Activated CD4-positive, alpha-beta memory T cell treated with anti-CD3 and anti-CD28 coated beads, Interleukin-2, amount 10 ng/mL, durations not matched to agents 7 days and 5 days (primary cell): ENCODE measurements at places on chromosomes 6 and 20.
A peak's percentile ranks its signal among the peaks of the same experiment; 100 is the strongest.

GRCh38 chr6:56713254-56713672, 70.6 kb upstream of the DST start:
- H3K36me3 ChIP-seq: no peaks in the 10 kb centered on the region
- DNase-seq: no peak
- H3K4me3 ChIP-seq: no peak overlapping the region
- H3K27me3 ChIP-seq: peaks cover 6% of the 10 kb centered on the region

GRCh38 chr6:35083507-35083906, 57.6 kb downstream of the TCP11 start:
- H3K27me3 ChIP-seq: no peaks in the 10 kb centered on the region
- no peak overlapping the region for H3K4me3 ChIP-seq
- no peak overlapping the region for H3K27ac ChIP-seq
- H3K4me1 ChIP-seq: no peaks in the 10 kb centered on the region

GRCh38 chr6:130215526-130215925, 7.2 kb downstream of the SAMD3 start:
- H3K4me3 ChIP-seq: peak overlapping the region; percentile 64
- DNase-seq: peak; percentile 61
- H3K27ac ChIP-seq: peak overlapping the region; percentile 77
- H3K27me3 ChIP-seq: no peaks in the 10 kb centered on the region

- H3K27ac ChIP-seq: no peak overlapping the region
- no peaks in the 10 kb centered on the region for H3K4me1 ChIP-seq
- no peak overlapping the region for H3K4me3 ChIP-seq
- no peak for DNase-seq
- H3K36me3 ChIP-seq: no peaks in the 10 kb centered on the region
These were observed 190.7 kb upstream of the FBXL4 start for GRCh38 chr6:99138445-99138844.

GRCh38 chr20:22904386-22904785, 130.7 kb upstream of the SSTR4 start:
- H3K4me1 ChIP-seq: no peaks in the 10 kb centered on the region
- H3K36me3 ChIP-seq: no peaks in the 10 kb centered on the region
- no peak overlapping the region for H3K4me3 ChIP-seq
- H3K27me3 ChIP-seq: no peaks in the 10 kb centered on the region
- no peak for DNase-seq

GRCh38 chr6:169384291-169384690, 130.6 kb upstream of the THBS2 start:
- no peaks in the 10 kb centered on the region for H3K36me3 ChIP-seq
- DNase-seq: no peak
- no peak overlapping the region for H3K4me3 ChIP-seq
- no peak overlapping the region for H3K27ac ChIP-seq
- no peaks in the 10 kb centered on the region for H3K4me1 ChIP-seq
- no peaks in the 10 kb centered on the region for H3K27me3 ChIP-seq

DNA sequence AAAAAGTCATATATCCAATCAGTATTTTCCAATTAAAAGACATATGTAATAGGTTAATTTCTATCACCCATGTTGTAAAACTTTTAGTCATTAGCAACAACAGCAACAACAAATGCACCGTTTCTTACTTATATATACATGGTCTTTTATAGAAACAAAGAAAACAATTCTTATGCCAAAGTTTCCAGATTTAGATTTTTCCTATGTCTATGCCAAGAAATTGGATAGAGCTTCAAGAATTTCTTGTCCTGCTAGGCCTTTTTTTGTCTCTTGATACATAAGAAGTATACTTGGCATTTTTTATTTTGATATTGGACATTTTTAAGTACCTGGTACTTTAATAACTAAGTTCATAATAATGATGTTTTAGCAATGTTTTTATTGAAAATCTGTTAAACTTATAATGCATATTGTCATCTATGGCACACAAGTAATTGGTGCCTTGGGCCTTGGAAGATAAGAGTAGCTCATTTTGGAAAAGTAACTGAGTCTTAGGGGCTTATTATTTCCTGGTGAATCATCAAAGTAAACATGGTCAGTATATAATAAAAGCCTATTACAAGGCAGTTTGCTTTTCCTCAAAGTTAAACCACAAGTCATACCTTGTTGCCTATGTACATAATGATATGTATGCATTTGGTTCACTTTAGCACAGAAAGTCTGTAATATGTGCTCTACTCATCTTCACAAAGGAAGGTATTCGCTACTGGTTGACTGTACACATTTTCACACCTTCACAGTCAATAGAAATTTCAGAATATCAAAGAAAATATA, 10.1 kb upstream of the FRK start:
- no peak for DNase-seq
- peaks cover 2% of the 10 kb centered on the region for H3K4me1 ChIP-seq
